ENCODE measurements at places on chromosomes 6 and 20.

DNA sequence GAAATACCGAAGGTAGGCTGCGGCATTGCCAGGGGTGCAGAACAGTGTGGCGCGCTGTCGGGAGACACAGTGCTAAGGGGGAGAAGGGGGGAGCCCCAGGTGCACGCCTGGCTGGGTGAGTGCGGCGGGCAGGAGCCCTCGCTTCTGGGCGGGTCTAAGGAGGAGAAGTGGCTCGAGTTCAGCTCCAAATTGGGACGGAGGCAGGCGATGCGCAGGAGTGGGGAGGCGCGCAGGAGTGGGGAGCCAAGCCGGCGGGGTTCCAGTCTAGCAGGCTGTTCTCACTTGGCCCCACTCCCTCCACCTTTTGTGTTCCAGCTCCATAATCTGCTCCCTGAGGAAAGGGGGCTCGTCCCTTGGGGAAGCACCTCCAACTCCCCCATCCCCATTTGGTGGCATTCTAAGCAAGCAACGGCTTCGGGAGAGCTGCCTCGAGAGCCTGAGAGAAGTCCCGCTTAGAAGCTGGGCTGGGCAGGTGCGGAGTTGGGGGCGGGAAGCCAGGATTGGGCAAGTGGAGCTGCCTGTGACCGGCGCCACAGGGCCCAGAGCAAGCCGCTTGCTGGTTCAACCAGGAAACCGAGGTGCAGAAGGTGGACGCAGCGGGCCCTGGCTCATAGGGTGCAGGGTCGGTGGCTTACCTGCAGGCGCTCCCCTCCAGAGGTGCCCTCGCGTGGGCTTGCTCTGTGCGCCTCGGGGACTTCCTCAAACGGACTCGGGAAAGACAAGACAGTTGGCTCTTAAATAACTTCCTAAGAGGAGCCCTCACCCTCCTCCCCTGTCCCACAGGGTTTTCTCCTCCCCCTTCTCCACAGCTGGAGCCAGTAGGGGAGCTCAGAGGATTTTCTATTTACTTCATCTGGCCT lies at the start of gene F13A1:
Gene F13A1 (minus strand): TSS at position 711 of the 860 bp plus-strand sequence. CDS start 1,998 bp downstream, outside the sequence.
- no peak for DNase-seq

DNA sequence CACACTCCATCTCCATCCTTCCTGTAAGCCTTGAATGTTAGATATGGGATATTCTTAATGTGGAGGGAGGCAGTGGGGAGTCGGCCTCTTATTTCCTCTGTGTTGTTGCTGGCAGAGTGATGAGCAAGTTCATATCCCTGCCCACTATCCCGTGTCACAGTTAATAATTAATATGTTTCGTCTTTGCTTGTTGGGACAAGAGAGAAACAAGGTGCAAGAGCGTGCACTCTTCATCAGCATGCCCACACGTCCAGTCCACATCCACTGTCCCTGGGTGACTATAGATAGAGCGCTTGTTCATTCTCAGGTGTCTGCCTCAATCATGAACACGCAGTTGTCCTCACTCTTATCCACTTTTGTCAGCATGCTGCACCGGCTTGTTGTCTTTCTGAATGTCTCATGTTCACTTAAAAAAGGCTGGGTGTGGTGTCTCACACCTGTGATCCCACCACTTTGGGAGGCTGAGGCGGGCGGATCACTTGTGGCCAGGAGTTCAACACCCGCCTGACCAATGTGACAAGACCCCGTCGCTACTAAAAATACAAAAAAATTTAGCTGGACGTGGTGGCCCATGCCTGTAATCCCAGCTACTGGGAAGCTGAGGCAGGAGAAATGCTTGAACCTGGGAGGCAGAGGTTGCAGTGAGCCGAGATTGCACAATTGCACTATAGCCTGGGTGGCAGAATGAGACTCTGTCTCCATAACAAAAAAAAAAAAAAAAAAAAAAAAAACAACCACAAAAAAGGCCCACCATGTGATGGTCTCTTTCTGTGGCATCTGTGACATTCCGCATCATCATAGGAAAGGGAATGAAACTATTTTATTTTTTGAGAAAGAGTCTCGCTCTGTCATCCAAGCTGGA lies 34.2 kb downstream of the PPP1R3G start:
- DNase-seq: no peak

DNA sequence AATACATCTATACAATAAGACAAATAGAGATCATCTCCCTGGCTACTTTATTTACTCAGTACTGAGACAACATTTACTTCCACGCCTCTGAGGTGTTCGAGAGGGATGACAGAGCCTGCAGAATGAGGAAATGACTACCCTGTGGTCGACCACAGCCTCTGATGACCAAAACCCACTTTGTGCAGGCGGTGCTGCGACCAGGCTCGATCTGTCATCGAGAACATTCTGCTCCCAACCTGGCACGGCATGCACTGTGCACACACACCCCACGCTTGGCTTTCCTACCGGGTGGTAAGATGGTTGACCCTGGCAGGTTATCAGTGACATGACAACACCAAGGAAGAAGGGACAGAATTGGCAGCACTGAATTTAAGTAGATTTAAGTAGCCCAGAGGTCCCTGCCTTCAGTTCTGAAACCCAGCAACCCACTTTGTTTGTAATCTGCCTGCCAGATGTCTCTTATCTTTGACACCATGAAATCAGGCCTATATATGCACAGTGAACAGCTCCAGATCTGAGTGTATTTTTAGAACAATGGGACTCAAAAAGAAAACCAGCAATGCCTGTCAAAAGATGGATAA lies 42.6 kb downstream of the TTI1 start:
- DNase-seq: peak; percentile 8

DNA sequence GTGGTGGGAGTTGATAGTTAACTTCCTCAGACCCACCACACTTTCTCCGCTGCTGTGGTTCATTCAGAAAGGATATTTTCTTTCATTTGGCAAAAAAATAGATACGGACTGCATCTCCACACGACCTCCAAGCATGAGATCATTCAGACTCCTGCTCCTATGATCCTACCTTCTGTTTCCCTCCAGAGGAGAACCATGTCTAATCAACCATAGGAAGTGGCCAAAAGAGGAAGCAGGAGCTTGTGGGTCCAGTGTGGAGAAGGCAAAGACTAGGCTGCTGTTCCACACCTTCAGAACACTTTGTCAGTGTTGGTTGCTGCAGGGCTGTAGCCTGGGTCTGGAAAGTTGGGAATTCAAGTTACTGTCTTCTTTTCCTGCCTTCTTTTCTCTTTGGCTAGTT lies 10.6 kb upstream of the KIF13A start:
- DNase-seq: no peak

GRCh38 chr6:84278321-84278998 lies 51.0 kb upstream of the CEP162 start:
- DNase-seq: no peak

- no peak for DNase-seq
These were observed 31.7 kb upstream of the NTSR1 start for GRCh38 chr20:62676976-62677375.

- DNase-seq: no peak
These were observed 85.4 kb downstream of the ZMYND8 start for GRCh38 chr20:47271046-47271615.

- DNase-seq: no peak
These were observed 1.2 kb downstream of the SLC17A3 start for GRCh38 chr6:25872814-25873213.

- no peak for DNase-seq
These were observed 70.0 kb downstream of the CPNE5 start for GRCh38 chr6:36769183-36769675.

DNA sequence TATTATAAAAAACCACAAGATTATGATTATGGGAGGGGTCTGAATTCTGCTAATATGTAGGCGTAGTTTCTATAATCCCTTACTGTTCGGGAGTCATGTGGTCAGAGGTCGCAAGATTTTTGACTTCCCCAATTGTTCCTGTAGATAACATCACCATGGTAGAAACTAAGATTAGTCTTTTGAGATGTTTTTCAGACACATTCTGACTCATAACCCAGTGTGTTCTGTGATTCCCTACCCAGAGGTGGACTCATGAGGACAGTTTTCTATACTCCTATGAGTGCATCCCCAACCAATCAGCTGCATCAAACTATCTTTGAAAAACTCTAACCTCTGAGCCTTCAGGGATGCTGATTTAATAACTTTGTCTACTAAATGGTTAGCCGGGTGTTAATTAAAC lies 175.5 kb downstream of the RFPL4B start:
- DNase-seq: no peak

DNA sequence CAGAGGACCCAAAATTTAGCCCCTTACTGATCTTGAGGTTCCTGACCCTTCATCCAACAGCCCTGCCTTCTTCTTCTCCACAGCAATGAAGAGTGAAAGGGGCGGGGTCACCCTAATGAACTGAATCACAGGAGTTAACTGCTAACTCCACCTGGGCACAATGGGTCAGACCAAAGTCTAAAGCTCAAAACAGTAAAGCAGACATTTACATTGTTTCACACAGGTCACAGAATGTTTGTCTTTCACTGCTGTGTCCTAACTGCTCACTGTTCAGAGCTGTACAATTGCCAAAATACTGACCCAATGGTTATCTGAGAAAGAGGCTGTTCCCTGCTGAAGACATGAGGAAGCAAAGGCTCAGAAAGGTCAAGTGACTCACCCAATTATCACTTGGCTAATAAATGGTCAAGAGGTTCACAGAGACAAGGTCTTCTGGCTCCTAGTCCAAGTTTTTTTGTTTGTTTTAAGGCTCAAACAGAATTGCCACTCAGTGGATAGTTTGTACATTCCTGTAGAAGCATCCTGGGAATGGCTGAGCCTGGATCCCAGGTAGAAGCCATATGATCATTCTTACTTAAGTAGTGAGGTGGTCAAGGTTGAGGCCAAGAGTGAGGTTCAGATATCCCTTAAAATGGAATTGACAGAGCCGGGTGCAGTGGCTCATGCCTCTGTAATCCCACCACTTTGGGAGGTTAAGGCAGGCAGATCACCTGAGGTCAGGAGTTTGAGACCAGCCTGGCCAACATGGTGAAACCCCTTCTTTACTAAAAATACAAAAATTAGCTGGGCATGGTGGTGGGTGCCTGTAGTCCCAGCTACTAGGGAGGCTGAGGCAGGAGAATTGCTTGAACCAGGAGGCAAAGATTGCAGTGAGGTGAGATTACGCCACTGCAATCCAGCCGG lies 35.1 kb upstream of the FAM83C start:
- DNase-seq: no peak

DNA sequence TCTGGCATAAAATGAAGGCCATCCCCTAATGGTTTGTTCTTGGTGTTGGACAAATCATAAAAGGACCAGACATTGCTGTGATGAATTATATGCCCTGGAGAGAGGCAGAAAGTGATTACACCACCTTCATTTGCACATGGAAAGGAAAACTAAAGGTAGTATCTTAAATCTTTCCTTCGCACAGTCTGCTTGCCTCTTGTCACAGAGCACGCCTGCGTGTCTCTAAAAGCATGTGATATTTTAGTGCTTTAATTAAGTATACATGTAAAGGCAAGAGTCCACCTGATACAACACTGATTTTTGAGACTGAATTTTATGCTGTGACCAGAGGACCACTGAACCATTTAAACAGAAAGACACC lies 28.8 kb upstream of the PLAGL1 start:
- no peak for DNase-seq

GRCh38 chr6:98572579-98572978 lies 261.8 kb upstream of the POU3F2 start:
- no peak for DNase-seq

GRCh38 chr6:46491201-46491627 lies at the start of gene RCAN2:
RCAN2 (minus strand) TSS chr6:46491449.
- DNase-seq: no peak

DNA sequence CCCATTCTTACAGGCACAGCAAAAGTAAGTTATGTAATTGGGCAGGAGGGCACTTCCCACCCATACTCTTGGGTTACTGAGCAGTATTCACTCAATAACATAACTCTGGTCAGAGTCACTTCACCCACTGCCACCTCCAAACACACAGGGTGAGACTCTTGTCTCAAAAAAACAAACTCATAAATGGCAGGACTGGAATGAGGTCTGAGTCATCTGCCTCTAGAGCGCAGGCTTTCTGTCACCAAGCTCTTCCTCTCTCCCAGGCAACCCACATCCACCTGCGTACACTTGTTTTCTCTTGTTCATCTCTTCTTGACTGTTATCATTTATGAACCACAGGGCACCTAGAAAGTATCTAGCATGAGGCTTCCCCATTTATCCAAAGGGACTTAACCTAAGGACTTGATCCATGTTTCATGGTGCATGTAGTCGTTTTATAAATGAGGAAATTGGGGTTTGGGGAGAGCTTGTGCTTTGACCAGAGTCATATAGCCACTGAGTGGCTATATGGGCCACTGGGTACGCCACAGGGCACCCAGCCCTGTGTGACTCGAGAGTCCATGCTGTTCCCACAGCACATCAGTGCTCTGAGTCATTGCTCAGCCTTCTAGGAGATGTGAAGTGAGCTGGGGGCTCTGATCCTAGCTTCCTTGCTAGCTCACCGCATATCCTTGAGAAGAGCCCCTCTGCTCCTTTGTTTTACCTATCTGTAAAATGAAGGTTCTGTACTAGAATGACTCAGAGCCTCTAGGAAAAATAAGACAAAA lies 22.4 kb downstream of the C20orf173 start:
- no peak for DNase-seq

GRCh38 chr6:92647630-92648029 lies 771.7 kb downstream of the EPHA7 start:
- no peak for DNase-seq

DNA sequence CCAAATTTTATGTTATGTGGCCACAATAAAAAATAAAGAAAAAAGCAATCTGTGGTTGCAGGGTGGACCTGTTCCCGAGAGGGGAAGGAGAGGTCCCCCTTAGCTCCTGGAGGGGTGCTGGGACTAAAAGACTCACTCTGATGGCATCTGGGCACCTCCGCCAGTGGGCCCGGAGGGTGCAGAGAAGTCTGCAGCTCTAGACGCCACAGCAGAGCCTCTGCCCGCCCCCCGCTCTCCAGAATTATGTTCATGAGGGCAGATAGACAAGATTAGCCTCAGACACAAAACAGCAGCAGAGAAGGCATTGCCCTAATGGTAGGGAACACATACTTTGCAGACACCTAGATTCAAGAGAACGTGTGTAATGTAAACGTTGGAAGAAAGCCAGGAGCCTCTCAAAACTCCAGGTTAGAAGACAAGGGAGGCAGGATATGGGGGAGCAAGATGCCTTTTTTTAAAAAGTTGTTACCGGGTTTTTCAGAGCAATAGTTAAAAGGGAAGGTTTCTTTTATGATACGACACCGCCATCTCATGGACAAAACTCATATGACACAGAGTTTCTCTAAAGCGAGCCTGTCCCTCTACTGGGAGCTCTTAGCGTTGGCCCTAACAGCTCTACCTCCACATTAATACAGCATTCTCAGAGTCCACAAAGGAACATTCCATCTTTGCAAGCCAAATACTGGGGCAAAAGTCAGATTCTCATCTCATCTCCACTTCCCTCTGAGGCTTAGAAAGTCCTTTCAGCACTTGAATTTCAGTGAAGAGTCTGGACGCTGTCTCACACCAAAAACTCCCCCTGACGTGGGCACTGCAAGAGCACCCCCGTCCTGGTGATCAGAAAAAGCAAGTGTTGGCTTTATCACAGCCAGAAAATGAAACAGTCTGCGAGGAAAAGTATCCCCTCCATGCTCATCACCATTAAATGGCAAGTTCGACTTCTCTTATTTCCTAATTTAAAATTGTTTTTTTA lies 47.2 kb downstream of the FOXF2 start:
- peak; percentile 6 for DNase-seq
